Lower lobe of right lung (tissue), 2 donors: ENCODE measurements at places on chromosomes 7 and 10.

GRCh38 chr7:17930546-17930945 lies 9.7 kb downstream of the SNX13 start:
- no peak for DNase-seq

GRCh38 chr10:24898501-24898900 lies 53.9 kb downstream of the PRTFDC1 start:
- no peak for DNase-seq

GRCh38 chr7:138853448-138853847 lies 55.5 kb upstream of the ATP6V0A4 start:
- no peak for DNase-seq

GRCh38 chr10:1650542-1651269 lies 86.6 kb downstream of the ADARB2 start:
- DNase-seq: no peak

DNA sequence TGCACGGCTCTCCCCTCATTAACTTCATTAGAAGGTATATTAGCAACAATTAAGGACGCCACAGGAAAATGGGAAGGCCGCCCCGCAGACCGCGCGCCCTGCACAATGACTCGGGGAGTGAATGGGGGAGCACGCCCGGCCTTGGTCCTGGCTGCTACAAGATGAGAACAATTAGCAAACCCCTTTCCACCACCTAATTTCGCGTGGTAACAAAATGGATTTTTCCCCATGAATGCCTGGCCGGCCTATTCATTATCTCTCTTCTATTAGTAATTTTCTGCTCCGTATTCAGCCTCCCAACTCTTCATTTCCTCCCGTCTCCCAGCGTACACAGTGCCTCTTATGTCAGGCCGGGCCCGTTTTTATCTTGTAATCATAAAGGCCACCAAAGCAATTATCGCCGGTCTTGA lies 346.9 kb downstream of the DNAJB6 start:
- no peak for DNase-seq

DNA sequence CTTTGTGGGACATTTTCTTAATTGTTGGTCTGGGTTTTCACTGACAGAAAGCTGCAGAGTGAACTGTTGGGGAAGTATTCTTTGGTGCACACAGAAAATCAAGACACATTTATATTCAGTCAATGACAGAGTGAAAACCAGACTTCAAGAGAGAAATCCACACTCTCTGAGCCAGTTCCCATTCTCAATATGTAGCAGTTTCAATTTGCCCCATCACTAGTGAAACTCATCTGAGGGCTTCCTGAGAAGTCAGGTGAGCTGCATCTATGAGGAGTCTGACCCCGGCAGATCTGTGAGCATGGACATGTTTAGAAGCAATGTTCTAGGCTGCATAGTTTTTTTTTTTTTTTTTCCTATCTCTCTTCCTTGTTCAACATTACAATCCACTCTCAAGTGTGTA lies 163.7 kb upstream of the AHR start:
- DNase-seq: no peak

DNA sequence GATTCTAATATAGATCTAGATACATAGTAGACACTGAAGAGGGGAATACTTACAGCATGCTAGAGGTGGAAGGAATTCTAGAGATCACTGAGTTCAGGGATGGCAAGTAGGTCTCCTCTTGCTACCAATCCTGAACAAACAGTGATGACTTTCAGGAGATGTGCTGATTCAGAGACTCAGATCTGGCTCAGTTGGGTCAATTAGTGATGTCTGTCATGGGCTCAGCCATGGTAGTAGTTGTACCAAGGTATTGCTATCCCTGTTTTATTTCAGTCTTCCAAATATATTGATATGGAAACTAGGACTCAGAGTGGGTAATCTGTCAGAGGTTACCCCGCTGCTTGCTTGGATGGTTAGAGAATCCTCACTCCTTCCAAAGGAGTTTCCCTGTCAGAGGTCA lies 38.5 kb downstream of the UNC5B start:
- DNase-seq: no peak

DNA sequence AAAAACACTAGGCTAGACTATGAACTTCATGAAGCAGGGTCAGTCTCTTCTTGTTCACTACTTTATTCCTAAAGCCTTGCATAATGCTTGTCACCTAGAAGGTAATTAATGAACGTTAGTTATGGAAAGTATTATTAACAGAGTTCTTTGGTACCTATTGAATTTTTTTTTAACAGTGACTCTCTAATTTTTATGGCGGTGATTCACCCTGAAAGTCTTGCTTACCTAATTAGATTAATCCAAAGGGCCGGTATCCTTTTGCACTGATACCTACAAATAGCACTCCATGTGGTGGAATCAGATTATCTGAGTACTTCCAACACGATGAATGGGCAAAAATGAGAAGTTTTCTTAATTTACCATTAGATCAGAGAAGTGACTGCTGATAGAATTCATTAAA lies 31.7 kb downstream of the STAM start:
- DNase-seq: no peak

DNA sequence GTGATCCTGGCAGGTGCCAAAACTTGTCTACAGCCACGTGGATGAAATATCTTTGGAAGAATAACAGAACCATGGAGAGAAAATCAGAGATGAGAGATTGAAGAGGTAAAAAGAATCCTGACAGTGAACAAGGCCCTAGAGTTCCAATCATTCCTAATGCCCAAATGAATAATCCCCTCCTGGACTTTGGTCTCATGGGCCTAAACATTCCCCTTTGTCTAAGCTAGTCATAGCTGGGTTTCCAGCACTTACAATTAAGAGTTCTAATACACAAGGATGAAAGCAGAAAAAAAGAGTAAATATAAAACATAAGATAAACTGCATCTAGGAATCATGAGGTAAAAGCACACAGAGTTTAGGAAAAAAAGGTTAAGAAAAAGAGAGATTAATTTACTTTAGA lies 40.2 kb downstream of the ARHGAP12 start:
- no peak for DNase-seq

DNA sequence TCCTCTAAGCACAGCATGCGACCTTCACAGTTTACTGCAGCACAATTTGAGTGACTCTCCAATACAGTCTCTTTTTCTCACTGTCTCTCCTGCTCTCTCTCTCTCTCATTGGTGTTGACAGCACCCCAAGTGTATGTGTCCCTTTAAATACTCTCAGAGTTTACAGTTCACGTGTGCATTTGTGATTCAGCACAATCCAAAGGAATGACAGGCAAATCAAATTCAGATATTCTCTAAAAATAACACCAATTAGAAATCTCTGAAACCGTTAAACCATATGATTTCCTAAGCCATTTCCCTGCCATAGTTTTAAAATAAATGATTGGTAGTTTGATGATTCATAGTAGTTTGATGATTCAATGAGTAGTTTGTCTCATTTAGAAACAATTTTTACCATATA lies 104.0 kb upstream of the GAD2 start:
- no peak for DNase-seq

DNA sequence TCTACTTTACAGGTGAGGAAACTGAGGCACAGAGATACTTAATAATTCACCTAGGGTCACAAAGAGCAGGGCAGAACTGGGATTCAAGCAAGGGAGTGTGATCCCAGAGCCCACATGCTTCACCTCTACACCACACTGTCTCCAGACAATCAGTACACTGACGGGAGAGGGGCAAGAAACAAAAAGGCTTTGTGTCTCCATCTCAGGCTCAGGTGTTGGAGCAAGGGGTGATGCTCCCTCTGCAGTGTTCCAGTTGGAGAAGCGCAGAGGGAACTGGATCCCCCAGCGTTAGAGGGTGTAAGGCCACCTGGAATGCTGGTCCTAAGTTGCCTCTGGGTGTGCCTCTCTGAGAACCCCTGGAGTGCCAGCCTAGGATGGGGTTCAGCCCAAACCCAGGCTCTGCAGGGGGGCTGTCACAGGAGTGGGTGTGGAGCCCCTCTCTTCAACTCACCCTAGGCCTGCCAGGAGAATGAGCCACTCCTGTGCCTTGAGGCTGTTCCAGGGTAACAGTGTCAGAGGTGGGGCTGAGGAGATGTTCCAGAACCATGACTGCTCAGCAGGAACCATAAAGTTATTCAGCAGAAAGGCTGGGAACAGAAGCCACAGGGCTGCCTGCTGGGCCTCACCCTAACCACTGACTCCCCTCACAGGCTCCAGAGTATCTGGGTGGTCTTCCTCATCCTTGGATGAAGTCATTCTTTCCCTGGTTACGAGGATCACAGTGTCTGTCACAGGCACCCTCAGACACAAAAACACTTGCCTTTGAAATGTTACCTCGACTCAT lies 5.5 kb downstream of the RBP4 start:
- no peak for DNase-seq

GRCh38 chr10:13915710-13916109 lies 328.9 kb downstream of the PRPF18 start:
- no peak for DNase-seq

DNA sequence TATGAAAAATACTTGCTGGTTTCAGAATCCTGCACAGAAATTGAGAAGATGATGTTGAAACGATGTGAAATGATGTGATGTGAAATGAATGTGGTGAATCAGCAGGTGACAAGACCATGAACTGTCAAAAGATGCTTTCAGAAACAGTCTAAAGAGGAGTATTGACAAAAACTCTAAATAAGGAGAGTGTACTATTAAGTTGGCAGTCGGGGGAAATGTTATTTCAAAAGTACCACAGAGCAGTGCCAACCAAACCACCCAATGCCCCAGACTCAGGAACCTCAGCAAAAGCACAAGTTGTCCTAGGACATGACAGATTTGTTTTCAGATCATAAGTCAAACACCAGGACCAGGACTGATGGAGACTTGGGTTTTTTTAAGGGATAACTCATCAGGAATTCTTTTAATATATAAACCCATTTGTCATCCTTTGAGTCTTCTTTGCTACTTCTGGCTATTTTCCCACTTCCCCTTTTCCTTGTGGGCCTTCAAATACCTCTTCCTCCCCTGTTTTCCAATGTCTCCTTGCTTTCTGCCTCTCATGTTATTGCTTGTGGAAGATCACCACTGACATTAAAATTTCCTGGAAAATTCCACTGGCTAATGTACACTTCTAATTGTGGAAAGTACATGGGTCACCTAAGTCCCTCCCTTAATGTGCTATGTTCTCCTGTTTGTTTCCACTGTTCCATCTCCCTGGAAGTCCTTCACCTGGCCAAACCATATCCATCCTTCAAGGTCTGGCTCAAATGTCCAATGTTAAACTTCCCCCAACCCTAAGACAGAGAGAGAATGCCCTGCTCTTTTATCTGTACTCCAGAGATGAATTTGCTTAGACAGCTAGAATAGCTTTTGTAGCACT lies 10.2 kb upstream of the PPP1R3C start:
- DNase-seq: no peak

- no peak for DNase-seq
Observed at GRCh38 chr7:158824028-158824427, 5.3 kb downstream of the ESYT2 start.

- no peak for DNase-seq
Observed at GRCh38 chr7:27154369-27154768, 2.0 kb upstream of the HOXA3 start.

GRCh38 chr7:127943541-127944521 lies 87.4 kb downstream of the LRRC4 start:
- no peak for DNase-seq

DNA sequence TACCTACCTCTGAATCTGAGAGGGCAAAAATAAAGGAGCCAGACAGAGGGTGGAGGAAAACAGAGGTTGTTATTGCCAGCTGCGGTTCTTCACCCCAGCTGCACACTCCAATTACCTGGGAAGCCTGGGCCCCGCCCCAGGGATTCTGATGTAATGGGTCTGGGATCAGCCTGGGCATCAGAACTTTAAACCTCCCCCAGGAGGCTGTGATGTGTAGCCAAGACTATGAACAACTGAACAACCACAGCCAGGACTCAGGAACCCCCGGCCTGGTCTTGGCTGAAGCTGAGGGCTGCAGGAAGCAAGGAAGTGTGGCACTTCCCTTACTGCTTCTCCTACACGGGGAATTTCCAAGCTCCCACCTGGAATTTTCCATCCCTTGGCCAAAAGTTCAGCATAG lies 89.3 kb downstream of the HIP1 start:
- no peak for DNase-seq

- DNase-seq: no peak
Observed at GRCh38 chr7:130154501-130155317, 50.5 kb downstream of the TMEM209 start.

- no peak for DNase-seq
Observed at GRCh38 chr7:47576031-47576865, 5.7 kb downstream of the TNS3 start.

DNA sequence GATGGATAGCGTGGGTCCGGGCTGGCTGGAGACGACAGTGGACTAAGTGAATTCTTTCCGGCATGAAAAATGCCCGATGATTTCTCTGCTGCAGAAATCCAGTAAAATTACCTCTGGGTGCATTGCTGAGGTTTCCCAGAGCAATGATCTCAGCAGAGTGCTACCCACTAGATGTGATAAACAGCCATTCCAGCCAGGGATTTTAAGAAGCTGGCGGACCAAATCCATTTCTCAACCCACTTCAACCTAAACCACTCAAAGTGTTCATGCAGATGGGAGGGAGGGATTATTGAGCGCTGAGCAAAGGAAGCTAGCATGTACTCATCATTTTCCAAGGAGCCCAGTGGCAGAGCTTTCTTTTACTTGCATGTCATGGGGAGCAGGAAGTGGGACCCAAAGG lies 116.7 kb downstream of the PRKCQ start:
- no peak for DNase-seq

GRCh38 chr10:121511943-121512342 lies 86.3 kb downstream of the FGFR2 start:
- DNase-seq: no peak

DNA sequence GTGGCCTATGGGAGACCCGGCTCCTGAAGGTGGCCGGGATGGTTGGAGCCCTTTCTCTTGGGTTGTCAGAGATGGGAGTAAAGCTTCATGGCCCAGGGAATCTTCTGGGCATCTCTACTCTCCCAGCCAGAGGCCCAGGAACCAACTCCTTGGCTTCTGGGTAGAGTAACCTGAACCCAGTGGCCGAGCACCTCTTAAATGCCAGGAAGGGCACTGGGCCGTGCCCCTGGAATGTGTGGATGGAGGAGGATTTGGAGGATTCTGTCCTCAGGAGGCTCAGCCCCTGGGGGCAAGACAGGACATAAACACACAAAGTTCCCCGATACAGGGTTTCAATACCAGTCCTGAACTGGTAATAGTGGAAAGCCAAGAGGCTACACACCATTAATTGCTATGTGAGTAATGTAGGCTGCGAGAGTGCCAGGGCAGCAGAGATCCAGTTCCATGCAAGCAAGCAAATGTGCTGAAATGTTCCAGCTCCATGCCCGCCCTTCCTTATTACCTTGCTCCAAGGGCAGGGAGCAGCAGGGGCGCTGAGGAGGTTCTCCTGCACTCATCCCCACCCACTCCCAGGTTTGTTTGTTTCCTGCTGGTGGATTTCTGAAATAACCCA lies 1.2 kb downstream of the PALD1 start:
- no peak for DNase-seq
